Activated gamma-delta T cell treated with anti-CD3 and anti-CD28 coated beads, Interleukin-2, amount 50 U/mL, for 16 hours (primary cell): ENCODE measurements at places on chromosomes 7 and 10.

DNA sequence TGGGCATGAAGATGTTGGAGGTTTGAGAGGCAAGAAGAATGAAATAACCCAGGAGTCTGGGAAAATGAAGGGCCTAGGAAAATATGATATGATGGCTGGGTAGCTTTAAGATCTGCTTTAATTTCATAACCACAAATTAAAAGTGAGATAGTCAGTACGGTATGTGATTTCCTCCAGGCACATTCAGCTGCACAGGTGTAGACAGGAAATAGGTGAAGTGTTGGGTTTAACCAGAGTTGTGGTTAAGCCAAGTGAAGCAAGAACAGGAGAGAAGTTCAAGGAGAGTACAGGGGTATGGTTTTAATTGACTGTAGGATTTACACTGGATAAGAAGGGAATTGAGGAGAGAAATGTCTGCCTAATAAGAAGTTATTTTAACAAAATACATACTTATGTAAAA, 2.6 kb downstream of the PNLIPRP3 start:
- no peak for DNase-seq

- no peak for DNase-seq
Observed at GRCh38 chr7:129343099-129343700, 91.0 kb upstream of the STRIP2 start.

- no peak for DNase-seq
Observed at GRCh38 chr7:121369462-121369861, 26.6 kb downstream of the FAM3C start.

DNA sequence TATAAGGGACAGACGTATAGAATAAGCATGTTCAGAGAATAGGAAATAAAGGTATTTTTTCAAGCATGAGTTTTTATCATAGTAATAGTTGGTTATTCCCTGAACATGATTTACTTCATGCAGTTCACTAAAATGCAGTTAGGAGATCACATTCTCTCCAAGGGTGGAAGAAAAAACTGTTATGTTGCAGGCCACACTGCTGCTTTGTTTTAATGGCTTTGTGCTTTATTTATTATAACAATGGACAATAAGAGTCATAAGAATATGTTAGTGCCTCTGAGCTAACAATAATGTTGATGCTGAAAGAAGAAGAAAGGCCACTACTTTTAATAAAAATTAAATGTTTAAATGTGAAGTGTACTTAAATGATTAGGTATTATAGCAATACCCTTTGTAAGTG, 78.5 kb upstream of the GATAD1 start:
- no peak for DNase-seq

DNA sequence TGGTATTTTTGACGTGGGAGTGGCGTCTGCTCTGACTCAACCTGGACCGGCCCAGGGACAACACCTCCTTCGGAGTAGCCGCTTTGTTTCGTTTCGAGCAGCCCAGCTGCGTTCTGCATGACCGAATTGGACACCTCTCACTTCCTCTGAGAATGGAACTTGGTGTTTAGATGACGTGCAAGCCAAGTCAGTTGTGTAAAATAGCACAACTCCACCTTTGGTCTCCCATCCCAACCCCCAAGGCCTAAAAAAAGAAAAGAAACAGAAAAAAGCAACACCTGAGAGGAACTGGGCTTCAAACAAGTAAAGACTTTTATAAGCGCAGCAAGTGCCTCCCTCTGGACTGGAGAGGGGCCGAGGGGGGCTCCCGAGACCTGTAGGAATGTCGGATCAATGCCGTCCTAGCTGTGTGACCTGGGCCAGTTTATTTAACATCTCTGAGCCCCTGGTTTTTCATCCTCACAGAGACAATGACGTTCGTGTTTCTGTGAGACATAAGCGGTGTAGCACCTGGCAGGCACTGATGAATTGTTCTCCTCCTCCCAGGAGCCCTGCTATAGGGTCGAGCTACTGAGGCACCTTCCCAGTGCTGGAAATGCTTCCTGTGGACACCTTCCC, 52.0 kb upstream of the SMNDC1 start:
- DNase-seq: peak; percentile 49

DNA sequence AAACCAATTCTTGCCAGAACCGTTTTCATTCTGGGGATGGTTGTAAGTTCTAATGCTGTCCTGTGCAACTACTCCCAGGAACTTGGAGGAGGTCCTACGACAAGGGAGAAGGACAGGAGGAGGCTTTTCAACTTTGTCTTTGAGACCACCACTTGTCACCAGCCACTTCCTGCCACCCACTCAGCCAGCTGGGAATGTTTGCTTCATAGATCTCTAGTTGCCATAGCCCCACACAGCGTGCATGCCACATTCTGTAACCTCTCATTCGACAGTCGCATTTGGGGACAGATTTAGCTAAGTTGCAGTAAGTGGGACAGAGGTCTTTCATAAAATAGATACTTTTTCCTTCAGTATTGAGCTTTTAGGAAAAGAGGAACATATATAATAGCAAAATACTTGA, 78.0 kb downstream of the TAF3 start:
- DNase-seq: no peak

- DNase-seq: no peak
Observed at GRCh38 chr10:1134156-1134555, 78.0 kb downstream of the WDR37 start.

GRCh38 chr7:128388145-128388485, 21.7 kb downstream of the IMPDH1 start:
- no peak for DNase-seq

DNA sequence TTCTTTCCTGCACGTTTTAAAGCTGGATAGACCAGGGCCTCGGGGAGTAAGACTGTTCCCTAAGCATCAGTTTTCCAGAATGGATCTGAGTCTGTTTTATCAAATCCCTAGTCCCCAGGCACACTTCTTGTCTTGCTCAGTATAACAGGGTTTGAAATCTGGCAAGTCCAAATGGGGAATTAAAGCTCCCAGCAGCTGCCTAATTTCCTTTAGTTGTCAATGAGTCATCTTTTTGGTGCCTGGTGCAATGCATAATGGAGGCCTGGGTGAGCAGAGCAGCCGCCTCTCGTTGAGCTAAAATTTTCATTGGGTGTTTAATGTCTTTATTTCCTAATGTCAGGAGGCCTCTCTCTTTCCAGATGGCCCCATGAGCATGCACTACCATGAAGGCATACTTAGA, 87.9 kb downstream of the STRA8 start:
- DNase-seq: no peak

GRCh38 chr7:42476255-42476654, 239.2 kb upstream of the GLI3 start:
- DNase-seq: no peak

DNA sequence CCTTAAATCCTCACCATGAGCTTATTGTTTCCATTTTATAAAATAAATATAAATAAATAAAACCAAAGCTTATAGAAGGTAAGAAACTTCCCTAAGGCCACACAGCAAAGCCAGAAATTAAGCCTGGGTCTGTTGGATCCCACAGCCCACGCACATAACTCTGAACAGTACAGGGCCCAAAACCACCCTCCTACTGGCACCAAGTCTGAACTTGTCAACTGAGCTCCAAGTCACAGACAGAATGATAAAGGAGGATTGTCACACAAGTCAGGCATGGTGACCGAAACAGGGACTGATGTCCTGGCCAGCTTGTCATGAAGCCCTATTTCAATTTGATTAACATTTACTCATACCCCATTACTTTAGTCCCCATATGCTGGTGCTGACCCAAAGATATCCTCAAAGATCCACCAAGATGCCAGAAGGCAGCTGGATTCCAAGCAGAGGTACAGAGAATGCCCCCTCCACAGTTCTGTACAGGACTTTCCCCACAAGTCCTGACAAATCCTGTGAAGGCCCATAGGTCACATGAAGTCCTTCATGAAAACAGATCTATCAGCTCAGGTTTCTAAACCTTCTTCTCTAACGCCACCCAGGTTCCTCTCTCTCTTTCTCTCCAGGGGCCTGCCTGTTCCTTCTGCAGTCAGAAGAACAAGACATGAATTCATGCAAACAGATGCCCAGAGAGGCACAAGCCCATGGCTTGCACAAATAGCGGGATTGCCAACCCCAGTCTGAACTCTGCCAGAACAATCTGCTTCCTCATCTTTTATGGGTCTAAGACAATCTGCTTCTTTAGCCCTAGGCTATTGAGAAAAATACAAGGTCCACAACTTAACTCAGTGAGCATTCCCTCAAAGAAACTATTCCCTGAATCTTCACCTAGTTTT, 60.9 kb downstream of the GLI3 start:
- no peak for DNase-seq

- DNase-seq: no peak
Observed at GRCh38 chr10:28959850-28960501, 282.7 kb downstream of the BAMBI start.

GRCh38 chr10:104245066-104245632, 9.5 kb upstream of the GSTO1 start:
- DNase-seq: no peak

DNA sequence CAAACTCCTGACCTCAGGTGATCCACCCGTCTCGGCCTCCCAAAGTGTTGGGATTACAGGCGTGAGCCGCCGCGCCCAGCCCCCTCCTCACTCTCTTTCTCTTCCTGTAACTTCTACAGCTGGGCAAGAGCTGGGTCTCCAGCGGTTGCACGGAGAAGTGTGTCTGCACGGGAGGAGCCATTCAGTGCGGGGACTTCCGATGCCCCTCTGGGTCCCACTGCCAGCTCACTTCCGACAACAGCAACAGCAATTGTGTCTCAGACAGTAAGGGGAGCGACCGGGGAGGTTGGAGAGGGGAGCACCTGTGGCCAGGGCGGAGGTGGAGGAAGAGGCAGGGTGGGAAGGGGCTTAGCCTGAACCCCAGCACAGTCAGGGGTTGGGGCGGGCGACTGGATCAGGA, 41.4 kb downstream of the EPHB4 start:
- DNase-seq: peak; percentile 4

DNA sequence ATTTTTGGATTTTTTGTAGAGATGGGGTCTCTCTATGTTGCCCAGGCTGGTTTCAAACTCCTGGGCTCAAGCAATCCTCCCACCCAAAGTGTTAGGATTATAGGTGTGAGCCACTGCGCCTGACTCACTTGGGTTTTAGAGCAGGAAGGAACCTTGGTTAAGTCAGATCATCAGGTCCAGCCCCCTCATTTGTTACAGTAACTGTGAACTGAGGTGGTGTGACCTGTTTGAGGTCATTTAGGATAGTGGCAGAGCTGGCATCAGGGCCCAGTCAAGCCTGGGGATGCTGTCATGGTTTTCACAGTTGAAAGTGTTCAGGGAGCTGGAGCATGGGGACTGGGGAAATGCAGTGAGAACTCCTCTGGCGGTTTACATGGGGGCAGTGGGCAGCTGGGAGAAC, 159.6 kb downstream of the TAX1BP1 start:
- DNase-seq: peak; percentile 12

GRCh38 chr10:47130491-47130890, 169.5 kb upstream of the GDF10 start:
- no peak for DNase-seq

DNA sequence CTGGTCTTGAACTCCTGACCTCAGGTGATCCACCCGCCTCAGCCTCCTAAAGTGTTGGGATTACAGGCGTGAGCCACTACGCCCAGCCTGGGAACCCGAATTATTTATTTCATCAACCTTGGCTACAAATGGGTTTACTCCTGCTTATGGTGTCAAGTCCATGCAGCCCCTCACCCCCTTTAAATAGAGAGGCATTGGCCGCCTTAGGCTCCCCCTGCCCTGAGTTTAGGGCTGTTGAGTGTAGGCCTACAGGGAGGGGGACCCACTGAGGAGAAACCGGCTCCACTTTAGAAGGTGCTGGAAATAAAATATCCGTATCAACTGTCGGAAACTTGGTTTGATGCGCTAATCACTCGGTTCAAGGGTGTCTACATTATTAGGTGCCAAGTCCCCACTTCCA, 8.7 kb upstream of the SP8 start:
- DNase-seq: no peak

GRCh38 chr7:129613016-129613337, 1.5 kb downstream of the NRF1 start:
- no peak for DNase-seq

DNA sequence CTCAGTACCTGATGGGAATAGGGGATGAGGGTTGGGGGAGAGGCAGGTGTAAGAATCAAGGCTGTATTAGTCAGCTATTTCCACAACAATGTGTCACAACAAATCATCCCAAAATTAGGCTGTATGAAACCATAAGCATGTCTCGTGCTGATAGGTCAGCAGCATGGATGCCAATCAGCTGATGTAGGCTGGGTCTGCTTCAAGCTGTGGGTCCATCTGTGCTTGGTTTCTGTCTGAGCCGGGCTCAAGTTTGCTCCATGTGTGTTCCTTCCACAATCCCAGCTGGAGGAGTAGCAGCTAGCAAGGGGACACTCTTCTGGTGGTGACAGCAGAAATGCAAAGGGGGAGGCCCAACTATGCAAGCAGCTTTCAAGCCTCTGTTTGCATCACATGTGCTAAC, 97.9 kb upstream of the ZNF746 start:
- DNase-seq: no peak

GRCh38 chr7:125241548-125241947, 311.9 kb upstream of the POT1 start:
- DNase-seq: no peak

DNA sequence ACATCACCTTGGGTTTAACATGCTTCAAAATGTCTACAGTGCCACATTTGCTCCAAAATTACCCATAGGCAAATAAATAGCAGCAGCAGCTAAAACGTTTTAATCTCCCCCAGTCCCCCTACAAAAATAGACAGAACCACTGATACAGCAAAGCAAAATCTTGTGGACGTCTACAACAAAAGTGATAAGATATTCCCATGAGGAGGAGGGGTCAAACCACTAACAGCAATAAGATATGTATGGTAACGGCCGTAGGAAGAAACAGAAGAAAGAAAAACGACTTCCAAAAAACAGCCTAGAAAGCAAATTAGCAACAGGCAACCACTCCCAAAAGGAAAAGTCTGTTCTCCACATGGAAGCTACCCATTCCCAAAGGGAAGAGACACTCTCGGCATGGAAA, 34.5 kb upstream of the ST8SIA6 start:
- no peak for DNase-seq

DNA sequence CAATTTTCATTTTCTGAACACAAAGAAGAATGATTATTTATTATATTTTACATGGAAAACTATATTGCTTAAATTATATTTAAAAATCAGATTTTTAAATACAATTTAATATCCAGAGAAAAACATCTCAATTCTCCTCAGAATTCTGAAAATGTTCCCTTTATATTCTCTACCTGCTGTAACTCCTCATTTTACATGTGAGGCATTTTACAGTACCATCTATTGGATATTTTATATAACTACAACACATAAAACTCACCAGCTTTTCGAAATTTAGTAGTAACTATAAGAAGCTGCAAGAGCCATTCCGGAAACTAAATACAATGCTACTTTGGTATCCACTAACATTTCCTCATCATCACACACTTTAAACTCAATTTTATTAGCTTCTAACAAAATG, 264.6 kb downstream of the DGKB start:
- DNase-seq: no peak

GRCh38 chr10:89240519-89240918, 11.1 kb downstream of the LIPA start:
- no peak for DNase-seq

GRCh38 chr10:87702973-87703294, 43.3 kb downstream of the PAPSS2 start:
- DNase-seq: no peak

GRCh38 chr10:69783515-69783914, 18.2 kb upstream of the COL13A1 start:
- DNase-seq: no peak

- DNase-seq: no peak
Observed at GRCh38 chr10:131636116-131636515, 264.7 kb upstream of the PPP2R2D start.
